ENCODE measurements at places on chromosomes 5 and 9. TPM values are rescaled to one million over a fixed set of nuclear protein-coding genes. Genes with fewer than 3 reads are reported as not detected.

DNA sequence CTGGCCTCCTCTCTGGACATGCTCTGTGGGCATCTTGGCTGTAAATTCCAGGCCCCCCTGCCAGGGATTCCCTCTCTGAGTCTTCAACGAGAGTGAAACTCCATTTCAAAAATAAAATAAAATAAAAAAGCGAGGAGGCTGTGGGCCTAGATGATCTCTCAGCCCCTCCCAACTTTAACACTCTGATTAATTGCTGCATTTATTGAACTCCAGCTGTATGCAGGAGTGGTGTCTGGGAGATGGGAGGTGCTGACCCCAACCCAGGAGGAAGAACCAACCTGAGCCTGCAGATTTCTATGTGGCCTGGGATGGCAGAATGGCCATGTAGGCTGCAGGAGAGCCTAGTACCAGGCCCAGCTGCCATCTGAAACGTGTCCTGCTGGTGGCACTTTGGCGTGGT is 154.5 kb upstream of the IER5L start:
- DNase-seq = no peak

DNA sequence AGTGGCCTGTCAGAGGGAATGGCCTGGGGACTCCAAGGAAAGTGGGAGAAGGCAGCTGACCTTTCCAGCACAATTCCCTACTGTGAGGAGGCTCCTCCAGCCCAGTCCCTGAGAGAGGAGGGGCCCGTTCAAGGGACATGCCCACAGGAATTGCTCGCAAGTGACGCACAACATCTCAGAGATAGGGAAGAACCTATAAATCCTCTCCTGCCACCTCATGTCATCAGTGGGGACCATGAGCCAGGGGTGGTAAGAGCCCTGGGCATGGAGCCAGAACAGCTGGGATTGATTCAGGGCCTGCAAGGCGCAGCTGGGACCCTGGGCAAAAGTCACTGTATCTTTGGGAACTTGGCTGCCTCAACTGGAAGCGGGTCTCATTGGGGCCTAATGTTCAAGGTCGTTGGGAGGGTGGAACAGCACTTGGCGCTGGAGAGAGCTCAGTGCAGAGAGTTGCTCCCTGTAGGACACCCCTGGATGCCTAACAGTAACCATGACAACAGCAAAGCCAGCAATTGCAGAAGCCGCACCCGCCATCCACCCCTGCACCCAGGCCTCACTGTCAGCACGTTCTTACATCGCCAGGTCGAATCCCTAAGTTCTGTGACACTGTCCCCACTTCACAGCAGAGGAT is 41.3 kb upstream of the ORM1 start:
- no peak for DNase-seq

DNA sequence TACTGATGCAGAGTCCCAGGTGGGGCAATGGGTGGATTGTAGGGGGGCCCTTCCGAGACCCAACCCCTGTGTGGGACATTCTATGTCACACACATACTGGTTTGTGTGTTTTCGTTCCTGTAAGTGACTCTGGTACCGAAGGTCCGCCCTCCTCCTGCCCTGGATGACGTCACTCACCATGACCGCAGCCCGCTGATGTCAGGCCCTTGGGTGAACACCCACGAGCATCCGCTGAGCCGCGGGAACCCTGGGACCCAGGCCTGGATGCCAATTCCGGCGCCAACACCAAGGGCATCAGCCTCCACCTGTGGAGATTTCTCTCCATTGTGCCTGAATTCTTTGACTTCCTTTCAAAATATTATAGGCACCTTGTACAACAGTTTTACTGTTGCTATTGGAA is 184.3 kb downstream of the MTRR start:
- no peak for DNase-seq

DNA sequence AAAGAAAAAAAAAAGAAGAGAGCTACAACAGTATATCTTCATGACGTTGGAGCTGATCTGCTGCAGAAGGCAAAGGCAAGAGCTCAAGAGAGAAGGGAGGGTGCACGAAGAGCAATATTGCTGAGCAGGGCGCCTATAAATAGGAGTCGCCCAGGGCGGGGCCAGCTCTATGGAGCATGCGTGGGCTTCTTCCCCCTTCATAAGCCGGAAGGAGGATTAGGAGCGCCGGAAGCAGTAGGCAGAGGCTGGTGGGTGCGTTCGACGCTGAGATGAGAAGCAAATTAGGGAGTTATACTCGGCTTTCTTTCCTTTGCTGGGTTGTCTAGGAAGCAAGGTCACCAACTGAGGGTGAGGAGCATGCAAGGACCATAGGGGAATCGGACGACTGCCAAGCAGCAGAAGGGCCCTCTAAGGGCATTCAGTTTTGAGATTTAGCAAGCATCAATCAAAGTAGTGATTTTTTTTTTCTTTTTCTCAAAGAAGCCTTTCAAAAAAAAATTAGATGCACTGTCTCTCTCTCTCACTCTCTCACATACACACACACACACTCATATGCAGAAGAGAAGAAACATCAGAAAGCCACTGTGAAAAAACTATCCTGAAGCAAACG is 496.7 kb downstream of the ENC1 start:
- DNase-seq = no peak

DNA sequence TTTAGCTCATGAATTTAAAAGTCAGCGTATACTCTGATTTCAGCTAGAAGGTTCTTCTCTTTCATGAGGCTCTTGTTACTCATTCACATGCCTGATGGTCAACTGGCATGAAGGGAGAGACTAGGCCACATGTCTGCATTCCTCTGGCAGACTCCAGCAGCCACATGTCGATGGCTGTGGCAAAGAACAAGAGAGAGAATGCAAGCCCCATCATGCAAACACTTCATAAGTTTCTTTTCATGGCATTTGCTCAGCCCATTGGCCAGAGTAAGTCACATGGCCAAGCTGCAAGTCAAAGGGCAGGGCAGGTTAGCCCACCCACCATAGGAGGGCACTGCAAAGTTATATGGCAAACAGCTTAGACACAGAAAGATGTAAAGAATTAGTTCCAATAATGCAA is 5.4 kb downstream of the KCNV2 start:
- DNase-seq = peak; percentile 11

DNA sequence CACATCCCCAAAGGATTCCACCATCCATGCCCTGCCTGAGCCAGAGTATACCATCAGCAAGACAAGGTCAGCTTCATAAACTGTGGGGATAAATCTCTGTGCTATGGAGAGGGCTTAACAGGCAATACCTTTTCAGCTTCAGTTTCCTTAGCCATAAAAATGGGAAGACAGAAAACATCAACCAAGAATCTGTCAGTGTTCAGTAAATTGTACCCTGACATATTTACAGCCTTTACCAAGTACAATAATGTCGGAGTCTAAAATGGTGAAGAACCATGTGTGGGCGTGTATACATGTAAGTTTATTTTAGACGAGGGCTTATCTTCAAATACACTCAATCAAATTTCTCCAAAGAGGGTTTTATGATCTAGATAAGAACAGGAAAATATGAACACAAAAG is 94.7 kb downstream of the ELAVL2 start:
- DNase-seq = no peak

- no peak for DNase-seq
Measured at GRCh38 chr5:179816796-179817469, 3.8 kb upstream of the SQSTM1 start.

DNA sequence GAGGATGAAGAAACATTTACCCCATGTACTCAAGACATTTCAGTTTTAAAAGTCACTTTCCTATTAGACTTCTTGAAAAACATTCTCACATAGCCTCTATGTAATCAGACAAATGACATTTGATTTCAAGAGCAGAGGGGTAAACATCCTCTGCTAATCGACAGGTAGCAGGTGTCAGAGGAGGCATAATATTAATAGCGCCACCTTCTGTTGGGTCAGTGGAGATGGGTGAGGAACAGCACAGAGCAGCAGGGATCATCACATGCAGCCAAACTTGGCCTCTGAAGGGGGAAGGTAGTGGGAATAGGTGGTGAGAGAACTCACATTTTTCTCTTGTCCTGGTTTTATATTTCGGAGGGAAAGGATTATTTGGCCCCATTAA is 3.3 kb upstream of the LSM11 start:
- DNase-seq = peak; percentile 34

DNA sequence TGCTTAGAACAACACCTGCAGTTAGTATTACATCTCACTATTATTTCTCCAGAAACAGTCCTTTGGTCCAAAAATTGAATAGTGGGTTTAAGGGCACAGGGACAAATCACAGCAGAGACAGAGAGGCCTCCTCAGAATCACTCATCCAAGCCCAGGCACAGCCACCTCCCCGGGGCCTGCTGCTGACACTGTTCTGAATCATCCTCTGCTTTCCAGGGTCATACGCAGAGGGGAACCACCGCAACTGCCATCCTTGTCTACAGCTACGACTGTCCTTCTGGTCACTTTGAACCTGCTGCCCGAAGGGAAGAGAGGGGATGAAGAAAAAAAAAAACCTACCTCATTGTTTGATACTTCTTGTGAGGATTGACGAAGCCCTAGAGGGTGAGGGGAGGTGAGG is 35.3 kb upstream of the MAN2A1 start:
- DNase-seq = peak; percentile 39

DNA sequence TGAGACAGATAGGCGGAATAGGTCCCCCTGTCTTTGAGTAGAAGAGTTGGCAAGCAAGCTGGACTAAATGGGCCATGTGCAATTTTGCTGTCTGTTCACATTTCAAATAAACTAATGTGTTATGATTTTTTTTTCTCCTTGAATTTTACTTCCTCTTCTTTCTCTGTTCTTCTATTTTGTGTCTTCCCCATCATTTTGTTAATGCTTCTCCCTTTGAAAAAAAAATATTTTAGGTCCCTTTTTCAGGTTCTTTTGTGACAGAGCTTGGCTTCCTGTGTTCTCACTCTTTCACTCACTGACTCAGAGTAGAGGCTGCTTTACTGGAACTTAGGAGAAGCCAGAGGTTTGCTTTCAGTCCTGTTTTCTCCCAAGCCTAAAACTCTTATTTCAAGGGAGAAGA is 48.1 kb downstream of the PTCD2 start:
- DNase-seq = no peak

GRCh38 chr5:43432486-43433375 is 20.5 kb upstream of the CCL28 start:
- DNase-seq = no peak

DNA sequence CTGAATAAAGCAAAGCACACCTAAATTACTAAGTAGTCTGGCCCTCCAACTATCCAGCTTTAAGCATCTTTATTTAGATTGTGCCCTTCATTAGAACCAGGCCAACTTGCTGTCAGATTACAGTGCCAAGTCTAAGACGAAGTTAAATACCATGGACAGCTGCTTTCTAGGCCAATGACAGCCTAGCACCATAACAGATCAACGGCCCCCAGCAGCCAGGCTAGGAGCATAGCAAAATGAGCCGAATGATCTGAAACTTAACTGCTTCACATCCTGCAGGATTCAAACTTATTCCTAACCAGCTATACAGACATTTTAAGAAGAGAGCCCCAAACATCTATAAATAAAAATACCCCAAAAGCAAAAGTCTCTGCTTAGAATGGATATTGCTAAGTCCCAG is 6.8 kb downstream of the SLC24A2 start:
- no peak for DNase-seq

DNA sequence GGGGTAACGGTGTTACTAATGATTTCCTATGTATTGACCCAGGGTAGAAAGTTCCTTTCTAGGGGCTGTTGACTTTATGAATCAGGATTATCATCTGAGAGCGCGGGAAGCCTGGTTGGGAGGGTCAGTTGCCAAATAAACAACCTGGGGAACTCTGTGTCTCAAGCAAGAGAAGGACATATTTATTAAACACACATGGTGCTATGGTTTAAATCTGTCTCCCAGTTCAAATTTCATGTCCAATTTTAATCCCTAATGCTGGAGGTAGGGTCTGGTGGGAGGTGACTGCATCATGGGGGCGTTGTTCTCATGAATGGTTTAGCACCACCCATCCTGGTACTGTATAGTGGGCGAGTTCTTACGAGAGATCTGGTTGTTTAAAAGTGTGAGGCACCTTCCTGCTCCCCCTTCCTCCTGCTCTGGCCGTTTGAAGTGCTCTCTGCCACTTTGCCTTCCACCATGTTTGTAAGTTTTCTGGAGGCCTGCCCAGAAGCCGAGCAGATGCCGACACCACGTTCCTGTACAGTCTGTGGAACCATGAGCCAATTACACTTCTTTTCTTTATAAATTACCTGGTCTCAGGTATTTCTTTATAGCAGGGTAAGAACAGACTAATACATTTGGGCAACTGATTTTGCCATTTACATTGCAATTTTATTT is 19.7 kb upstream of the GAS1 start:
- DNase-seq = no peak

- no peak for DNase-seq
Measured at GRCh38 chr5:107032629-107033028, 638.1 kb downstream of the EFNA5 start.

DNA sequence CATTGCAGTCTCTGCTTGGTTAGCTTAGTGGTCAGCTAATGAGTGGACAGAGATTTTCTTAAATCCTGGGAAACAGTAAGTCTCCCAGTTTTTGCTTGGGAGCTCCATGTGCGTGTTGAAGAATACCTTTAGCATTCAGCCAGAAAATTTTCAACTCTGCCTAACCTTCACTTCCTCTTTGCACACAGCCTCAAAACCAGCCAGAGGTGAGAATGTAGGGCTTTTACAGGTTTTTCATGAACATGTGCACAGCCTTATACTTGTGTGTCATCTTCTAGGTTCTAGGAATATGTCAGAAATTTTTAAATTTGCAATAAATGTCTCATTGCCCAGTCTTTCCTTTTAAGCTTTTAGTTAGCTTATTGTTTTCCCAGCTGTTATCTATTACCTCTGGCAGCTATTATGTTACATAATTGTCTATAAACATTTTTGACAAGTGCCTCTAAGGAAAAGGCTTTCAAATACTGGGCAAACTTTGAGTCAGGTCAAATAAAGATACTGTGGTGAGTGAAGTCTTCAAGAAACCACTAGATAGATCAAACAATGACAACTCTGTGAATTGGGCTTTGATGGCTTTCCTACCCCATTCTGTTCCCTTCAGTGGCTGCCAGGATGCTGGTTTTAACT is 12.7 kb downstream of the ADGRV1 start:
- no peak for DNase-seq

GRCh38 chr5:69170495-69170894 is 3.5 kb downstream of the CCNB1 start:
- no peak for DNase-seq

- DNase-seq = no peak
Measured at GRCh38 chr9:12640016-12640587, 53.1 kb upstream of the TYRP1 start.

NEURL1B gene
- total RNA-seq = 0.29 TPM

S100Z gene
- 2.1 TPM for total RNA-seq

PRUNE2 gene
- 0.43 TPM for total RNA-seq

DPYSL3 gene
- total RNA-seq = not detected

SLCO6A1 gene
- not detected for total RNA-seq

PCDHB7 gene
- total RNA-seq = not detected

ABCA2 gene
- total RNA-seq = 22.1 TPM

PCDHA6 gene
- not detected for total RNA-seq

CLK4 gene
- total RNA-seq = 26.0 TPM

NELFB gene
- 57.2 TPM for total RNA-seq

Data from activated CD4-positive, alpha-beta memory T cell treated with anti-CD3 and anti-CD28 coated beads for 36 hours (primary cell).